ENCODE measurements at places on chromosomes 1 and 21. TPM values are rescaled to one million over a fixed set of nuclear protein-coding genes. Genes with fewer than 3 reads are reported as not detected.

TAF12 gene
- 16.5 TPM for total RNA-seq

ZNF670 gene
- 3.3 TPM for total RNA-seq

FAM43B gene
- total RNA-seq: 3.9 TPM

LCA5L gene
- 1.7 TPM for total RNA-seq

TMPRSS2 gene
- 0.14 TPM for total RNA-seq
